ENCODE measurements at places on chromosomes 3 and 15.

DNA sequence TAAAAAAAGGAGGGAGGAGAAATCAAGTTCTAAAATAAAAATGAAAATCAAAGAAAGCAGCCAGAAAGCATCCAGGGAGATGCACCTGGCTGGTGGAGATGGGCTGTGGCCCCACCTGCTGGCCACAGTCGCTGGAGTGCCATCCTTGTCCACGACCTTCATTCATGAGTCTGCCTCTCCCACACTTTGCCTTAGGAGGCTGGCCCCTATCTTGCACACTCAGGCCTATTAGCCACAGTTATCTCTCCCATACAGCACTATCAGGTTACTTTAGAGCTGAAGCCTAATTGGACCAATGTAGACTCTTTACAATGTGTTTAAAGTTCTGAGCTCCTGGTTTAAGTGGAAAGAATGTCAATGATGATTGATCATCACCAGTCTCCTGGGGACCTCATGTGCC is 392.0 kb upstream of the RORA start:
- no peak for DNase-seq

GRCh38 chr3:10594915-10595314 is 89.5 kb upstream of the ATP2B2 start:
- DNase-seq: no peak

GRCh38 chr3:52983336-52983807 is 62.5 kb downstream of the SFMBT1 start:
- peak; percentile 46 for DNase-seq

DNA sequence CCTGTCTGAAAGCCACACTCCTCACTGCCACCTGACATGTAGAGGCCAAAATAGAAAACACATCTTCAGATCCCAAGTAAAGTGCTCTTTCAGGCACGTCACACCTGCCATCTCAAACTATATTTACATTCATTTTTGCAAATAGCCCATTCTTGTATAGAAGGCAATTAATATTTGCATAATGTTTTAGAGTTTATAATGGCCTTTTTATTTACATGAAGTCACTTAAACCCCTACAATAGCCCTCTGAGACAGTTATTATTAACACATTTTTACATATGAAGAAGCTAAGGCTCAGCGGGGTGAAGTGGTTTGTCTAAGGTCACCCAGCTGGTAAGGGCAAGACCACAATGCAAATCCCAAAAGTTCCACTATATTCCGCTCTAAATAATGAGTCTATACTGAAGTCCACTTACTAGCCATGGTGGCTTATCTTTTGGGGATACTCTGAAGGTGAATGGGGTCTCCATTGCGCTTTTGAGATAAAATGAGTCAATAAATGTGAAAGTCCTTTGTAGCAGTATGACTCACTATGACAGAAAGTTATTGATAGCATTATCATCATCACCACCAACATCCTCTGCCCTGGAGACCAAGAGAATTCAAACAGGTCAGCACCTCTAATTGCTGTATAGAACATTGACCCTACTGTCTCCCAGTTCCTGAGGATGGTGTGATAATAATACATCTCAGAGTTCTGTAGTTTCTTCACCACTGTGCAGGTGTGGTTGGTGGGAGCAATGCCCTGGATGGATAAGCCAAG is 155.9 kb upstream of the BCL6 start:
- no peak for DNase-seq

DNA sequence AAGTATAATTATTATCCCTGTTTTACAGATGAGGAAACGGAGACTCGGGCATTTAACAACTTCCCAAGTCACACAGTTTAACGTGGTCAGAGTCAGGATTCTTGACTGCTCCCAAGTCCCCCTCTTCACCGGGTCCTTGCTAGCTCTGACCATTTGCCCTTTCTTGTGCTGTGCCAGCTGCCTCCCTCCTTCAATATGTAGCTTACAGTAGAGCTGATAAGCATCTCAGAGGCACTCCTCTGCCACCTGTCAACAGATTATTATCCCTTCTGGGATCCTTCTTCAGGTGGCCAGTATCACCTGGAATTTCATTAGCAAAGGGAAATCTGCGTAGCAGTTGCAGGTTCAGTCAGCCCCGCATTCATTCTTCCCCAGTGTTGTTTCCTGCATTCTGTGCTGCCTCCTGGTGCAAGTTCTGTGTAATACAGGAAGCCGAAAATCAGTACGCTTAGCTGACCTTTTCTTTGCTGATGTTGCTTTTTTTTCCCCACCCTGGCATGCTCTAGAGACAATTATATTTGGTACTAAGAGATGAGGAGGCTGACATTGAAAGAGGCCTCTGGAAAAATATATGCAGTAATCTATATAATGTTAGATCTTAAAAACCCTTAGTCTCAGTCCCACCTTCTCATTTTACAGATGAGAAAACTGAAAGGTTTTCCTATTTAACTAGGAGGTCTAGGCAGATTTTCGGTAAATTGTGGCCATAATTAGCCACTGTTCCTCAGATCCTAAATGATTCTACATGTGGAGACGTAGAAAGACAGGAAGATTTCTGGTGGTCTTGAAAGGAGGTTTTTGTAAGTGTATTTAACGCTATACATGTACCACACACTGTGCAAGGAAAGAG is 24.8 kb downstream of the TMOD2 start:
- no peak for DNase-seq

GRCh38 chr3:184645336-184645735 is 66.5 kb downstream of the MAGEF1 start:
- no peak for DNase-seq

GRCh38 chr3:67809370-67809935 is 155.0 kb upstream of the SUCLG2 start:
- no peak for DNase-seq

GRCh38 chr15:72112116-72112515 is 5.8 kb downstream of the MYO9A start:
- no peak for DNase-seq

DNA sequence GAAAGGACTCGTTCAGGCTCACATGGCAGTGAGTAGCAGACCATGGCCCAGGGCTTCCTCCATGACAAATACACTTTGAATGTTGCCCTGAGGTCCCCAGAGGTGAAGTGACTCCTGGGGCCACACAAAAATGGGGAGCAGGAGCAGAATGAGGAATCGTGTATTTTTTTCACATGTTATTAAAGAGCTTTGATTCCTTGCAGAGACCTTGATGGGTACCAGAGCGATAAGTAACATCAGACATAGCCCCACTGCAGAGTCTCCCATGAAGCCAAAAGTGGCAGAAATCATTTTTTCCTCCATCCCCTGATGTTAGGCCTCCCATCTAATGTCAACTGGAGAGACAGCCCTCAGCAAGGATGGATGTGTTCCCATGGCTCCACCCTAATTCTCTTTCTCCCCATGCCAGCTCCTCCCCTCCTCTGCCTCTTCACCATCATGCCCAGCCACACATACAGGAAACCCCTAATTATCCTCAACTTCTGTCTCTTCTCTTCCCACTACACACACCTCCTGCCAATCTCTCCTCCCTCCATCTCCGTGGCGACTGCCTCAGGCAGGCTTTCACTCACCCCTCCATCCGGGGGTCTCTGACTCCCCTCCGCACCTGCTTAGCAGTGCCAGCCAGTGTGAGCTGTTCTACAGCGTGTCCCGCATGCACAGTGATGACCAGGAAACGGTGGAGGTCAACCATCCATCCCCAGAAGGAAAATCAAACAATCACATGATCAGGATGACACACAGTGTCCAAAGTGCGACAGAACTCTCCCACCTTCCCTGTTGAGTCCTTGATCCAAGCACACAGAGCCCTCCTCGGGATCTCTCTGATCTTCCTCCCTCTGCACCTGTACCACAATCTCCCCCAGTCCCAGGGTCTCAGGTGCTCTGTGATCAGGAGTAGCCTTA is 7.1 kb upstream of the SSUH2 start:
- DNase-seq: no peak

DNA sequence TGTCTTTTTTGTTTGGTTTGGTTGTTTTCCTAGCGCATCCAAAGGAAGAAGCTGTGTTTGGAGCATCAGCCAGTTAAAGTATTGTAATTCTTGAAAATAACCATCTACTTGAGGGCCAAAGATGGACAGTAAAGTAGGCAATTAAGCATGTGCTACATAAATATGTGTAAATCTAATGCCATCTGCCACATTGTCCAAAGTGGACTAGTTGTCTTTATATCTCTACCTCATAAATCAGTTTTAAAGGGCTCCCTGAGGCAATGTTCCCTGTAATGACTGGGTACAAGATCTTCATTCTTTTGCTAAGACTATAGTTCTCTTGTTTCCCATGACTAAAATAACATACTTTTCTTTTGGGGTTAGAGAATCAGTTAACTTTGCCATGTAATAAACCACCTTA is 460.0 kb upstream of the RARB start:
- DNase-seq: no peak

DNA sequence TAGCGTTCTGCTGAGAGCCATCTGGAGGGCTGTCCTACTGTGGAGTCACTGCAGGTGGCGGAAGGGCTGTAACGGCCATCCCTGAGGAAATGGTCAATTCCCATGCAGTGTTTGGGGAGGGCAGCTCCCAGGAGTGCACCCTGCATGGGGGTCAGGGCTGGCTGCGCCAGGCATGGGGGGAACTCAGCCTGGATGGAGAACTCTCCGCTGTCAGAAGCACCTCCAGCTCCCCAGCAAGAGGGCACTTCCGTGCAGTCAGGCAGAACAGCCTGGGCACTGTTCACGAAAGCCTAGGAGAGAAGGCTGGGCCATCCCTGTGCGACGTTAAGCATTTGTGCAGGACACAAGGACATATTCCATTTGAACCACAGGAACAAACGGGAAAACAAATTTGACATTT is 105.2 kb downstream of the LRIG1 start:
- DNase-seq: no peak

GRCh38 chr3:62874711-62875557 is at the start of gene CADPS:
Gene CADPS, minus strand, starts transcription at chr3:62875416. Its CDS starts 387 bp downstream, at chr3:62875029.
- DNase-seq: no peak

GRCh38 chr15:88638626-88639372 is at the start of gene ISG20:
Gene ISG20, plus strand, starts transcription at chr15:88639016. Its CDS starts 351 bp downstream, at chr15:88639367.
- DNase-seq: peak; percentile 95

GRCh38 chr3:14767245-14768051 is 51.3 kb upstream of the FGD5 start:
- DNase-seq: no peak

DNA sequence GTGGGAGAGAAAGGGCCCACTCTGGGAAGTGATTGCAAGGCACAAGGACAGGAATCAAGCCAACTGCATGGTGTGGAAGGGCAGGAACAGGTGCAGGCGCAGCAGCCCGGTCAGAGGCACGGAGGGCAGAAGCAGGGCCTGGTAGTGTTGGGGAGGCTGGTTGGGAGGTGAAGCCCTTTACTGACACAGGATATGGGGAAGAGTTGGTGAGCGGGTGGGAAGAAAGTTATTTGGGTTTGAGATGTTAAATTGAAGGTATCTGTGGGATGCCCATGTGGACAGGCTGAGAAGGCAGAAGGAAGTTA is 83.6 kb upstream of the ABHD2 start:
- DNase-seq: no peak

Data from stimulated activated CD8-positive, alpha-beta memory T cell treated with anti-CD3 and anti-CD28 coated beads, Interleukin-15, amount 100 ng/mL, for 4 hours (primary cell).